NCI-H1436 treated with DMSO at 0.1 percent for 48 hours (cell line): ENCODE measurements at places on chromosomes 12 and 14.

GRCh38 chr12:10720974-10721650 lies 2.0 kb downstream of the YBX3 start:
- DNase-seq = no peak

- DNase-seq = no peak
Observed at GRCh38 chr12:79374545-79374944, 316.2 kb downstream of the PAWR start.

DNA sequence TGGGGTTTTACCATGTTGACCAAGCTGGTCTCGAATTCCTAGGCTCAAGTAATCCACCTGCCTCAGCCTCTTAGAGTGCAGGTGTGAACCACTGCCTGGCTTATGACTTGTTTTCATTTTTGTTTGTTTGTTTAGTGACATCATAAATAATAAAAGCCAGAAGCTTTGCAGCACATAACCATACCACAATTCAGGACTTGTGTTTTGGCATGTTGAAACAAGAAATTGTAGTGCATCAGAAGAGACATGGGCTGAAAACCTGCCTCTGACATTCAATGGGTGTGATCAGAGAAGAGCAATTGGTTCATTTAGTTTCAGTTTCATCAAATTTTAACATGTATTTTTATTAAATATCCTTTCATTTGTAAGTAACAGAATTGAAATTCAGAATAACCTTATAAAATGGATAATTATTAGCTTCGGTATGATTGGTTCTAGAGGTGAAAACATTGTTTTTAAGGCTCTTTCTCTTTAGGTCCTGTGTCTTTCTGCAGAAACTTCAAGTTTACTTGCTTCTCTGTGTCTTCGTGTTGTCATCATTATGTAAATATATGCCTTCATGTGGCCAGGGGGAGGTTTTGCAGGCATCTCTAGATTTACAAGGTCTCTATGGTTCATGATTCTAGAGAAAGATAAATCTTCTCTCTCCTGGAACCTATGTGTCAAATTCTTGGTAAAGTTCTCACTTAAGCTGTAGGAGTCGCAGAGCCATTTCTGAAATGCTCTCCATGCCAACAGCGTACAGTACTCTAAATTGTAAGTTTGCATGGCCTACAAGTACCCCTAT lies 312.0 kb downstream of the KCNC2 start:
- DNase-seq = no peak

DNA sequence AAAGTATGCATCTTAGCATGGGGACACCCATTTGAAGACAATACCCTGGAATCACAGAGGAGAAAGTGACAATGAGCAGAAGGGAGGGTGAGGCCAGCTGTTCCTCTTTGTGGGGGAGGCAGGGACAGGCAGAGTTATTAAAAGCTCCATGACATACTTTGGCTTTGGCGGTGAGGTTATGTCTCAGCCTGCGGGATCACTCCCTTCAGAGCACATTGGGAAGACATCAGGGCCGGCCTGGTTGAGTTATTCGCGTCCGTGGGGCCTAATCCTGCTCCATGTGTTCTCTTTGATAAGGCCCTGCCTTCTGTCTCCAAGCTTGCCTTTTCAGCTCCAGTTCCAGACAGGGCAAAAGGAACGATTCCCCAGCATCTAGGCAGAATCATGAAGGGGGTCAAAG lies 98.8 kb upstream of the NTF3 start:
- DNase-seq = no peak

GRCh38 chr12:95633732-95634465 lies 82.6 kb upstream of the USP44 start:
- DNase-seq = no peak

GRCh38 chr14:91586410-91586809 lies 76.3 kb upstream of the PPP4R3A start:
- DNase-seq = no peak

GRCh38 chr12:82708061-82708879 lies 21.6 kb downstream of the TMTC2 start:
- DNase-seq = no peak

- no peak for DNase-seq
Observed at GRCh38 chr12:76563061-76563460, 3.5 kb upstream of the OSBPL8 start.

- no peak for DNase-seq
Observed at GRCh38 chr12:59041241-59042121, 121.2 kb upstream of the LRIG3 start.

DNA sequence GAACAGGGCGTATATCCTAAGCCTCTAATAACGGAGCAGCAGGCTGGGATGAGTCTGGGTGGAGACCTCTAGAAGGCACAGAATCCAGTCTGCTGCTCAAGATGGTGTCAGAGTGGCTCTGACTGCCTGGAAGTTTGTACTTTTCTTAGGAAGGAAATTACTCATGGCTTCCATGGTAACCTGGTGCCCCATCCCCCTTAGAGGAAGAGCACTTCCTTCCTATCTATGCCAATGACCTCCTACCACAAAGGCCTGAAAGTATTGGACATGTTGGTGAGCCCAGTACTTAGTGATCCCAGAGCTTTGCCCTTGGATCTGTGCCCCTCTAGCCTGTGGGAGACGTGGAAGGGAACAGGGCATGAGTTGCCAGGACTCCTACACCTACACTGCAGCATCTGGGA lies 1.5 kb downstream of the BATF start:
- DNase-seq = no peak
